Psoas muscle (tissue), 8 donors: ENCODE measurements at places on chromosomes 16 and 17. TPM values are rescaled to one million over a fixed set of nuclear protein-coding genes. Genes with fewer than 3 reads are reported as not detected.

DNA sequence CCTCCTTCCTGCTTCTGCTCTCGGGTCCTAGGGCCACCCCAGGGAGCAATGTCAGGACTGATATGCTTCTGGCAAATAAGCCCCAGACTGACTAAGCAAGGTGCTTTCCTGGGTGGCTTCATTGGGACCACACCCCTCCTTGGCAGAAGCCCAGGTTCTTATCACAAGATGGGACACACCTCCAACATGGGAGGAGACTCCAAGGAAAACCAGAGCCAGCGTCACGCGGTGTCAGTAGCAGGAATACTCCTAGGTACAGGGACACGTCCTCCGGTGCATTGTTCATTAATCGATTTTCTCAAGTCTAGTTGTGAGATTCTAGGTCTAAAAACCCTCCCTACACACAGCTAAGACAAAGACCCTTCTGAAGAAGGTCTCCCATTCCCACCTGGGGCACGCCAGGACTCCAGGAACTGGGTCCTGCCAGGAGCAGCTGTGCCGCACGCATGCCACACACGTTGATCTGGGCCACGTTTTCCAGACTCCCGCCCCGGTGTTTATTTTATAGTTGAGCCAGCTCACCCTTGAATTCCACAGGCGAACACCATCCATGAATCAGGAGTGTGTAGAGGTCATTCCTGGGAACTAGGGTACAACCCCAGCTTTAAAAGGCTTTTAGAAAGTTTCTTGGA, 30.8 kb downstream of the FA2H start:
- DNase-seq, result no peak

Gene CACNA1H
- polyA plus RNA-seq, result 2.0 TPM

GRCh38 chr17:12438212-12438611, 227.5 kb upstream of the MYOCD start:
- no peak for DNase-seq

GRCh38 chr17:69093279-69093789, 32.6 kb upstream of the ABCA9 start:
- DNase-seq, result no peak

DNA sequence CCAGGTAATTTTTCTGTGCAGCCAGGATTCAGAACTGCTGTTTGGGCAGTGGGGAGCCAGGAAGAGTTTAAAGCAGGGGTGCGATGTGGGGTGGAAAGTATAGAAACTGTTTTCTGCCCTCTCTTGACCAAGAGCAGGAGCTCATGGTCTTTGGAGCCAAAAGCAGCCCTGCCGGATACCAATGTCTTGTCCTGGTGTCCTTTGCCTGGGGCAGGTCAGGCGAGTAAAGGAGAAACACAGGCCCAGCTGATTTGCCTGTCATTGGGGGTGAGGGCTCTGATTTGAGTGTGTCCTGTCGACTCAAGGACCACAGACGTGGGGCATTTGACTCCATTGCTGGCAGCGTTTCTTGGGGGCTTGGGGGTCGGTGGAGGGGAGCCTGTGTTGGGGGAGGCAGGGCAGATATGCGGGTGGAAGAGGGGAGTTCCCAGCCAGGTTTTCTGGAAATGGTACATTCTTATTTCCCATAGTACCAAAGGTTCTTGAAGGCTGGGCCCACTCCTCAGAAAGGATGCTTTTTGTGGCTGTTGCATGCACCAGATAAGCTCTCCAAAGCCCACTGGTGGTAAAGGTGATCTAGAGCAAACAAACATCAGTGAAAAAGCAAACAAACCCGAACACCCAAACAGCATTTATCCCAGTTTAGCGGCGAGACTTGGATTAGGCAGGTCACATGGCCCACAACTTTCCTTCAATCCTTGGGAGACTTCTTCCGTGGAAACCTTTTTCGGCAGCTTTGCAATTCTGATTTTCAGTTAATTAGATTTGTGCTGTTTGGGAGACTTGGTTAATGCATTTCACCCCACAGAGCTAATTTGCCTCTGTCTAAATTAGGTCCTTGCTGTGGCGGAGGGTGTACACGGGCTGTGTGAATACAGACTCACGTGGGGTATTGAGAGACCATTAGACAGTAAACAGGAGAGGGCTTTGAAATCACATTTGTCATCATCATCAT, 59.0 kb downstream of the MSI2 start:
- no peak for DNase-seq

Gene USP43
- not detected for polyA plus RNA-seq

DNA sequence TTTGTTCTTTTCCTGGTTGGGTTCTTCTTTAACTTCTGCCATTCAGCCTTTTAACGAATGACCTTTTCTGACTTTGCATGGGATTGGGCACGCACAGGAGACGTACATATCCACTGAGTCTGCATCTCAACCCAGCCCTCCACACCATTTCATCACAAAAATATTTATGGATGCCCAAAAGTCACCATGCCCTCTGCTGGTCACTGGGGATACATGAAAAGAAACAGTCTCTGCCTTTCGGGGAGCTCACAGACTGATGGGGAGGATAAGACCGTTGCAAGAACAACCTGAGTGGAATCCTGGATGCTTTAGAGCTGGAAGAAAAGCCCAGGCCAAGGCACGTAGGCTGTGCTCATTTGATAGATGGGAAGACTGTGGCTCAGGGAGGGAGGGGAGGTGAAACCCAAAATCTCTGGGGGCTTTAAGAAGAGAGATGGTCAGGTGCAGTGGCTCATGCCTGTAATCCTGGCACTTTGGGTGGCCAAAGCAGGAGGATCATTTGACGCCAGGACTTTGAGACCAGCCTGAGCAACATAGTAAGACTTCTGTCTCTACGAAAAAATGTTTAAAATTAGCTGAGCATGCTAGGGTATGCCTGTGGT, 7.9 kb upstream of the MT2A start:
- DNase-seq, result peak; percentile 28

Gene KLHL36
- 11.2 TPM for polyA plus RNA-seq

DNA sequence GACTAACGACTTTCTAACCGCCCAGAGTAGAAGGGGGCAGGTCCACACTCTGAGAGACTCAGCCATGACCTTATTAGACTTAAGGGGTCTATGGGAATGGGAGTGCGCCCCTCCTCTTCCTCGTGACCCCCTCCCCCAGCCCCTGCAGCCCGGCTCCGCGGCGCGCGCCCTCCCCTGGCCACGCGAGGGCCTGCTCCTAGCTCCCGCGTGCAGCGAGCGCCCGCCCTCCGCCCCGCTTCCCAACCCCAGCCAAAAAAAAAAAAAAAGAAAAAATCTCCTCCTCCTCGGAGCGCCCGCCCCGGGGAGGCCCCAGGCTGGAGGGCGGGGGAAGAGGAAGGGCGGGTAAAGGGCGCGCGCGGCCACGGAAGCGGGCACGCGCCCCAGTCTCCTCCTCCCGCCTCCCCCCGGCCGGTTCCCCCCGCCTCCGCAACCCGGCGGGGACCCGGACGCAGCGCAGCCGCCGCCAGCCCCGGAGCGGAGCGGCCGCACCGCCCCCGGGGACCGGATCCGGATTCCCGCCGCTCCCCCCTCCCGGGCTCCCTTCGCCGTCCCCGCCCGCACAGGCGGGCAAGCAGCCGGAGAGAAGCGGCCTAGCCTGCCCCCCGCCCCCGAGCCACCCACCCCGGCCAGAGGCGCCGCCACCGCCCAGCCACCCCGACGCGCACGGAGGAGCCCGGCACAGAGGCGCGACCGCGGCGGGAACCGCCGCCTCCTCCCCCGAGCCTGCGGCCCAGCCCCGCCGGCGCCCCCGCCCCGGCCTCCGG, 949 bp downstream of the UBTF start:
- DNase-seq, result peak; percentile 90

- DNase-seq, result no peak
Observed at GRCh38 chr17:69761767-69762321, 313.2 kb upstream of the KCNJ16 start.

DNA sequence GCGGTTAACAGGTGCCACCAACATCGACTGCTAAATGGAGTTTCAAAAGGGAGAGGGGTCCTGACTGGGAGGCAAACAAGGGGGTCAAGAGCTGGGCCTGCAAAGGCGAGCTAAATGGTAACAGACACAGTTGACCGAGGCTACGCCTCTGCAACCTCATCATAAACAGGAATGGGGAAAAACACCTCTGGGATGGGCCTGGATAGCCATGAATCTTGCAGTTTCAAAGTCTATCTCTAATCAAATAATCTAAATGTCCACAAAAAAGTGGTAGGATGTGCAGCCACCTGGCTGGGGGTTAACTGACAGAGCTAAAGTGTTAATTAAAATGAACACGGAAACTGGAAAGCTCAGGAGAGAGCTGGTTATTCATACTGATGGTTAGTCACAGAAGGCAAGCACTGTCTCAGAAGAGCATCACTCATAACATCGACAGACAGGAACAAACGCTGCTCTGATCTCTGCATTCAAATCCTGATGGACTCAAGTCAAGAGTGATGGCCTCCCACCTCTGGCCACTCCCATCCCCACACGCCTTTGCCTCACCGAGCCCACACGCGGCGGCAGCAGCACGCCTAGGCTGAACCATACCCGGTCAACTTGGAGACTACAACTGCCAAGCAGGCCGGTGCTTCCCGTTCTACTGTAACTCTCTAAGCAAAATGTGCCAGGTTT, 56.3 kb downstream of the CREBBP start:
- DNase-seq, result no peak

Gene GAST
- polyA plus RNA-seq, result not detected

Gene IL17C
- polyA plus RNA-seq, result not detected

- DNase-seq, result no peak
Observed at GRCh38 chr16:65497571-65497970, 375.7 kb upstream of the CDH11 start.

- no peak for DNase-seq
Observed at GRCh38 chr16:67040906-67041305, 12.0 kb downstream of the CBFB start.

GRCh38 chr17:17849845-17850373, 13.1 kb upstream of the SREBF1 start:
- peak; percentile 73 for DNase-seq

DNA sequence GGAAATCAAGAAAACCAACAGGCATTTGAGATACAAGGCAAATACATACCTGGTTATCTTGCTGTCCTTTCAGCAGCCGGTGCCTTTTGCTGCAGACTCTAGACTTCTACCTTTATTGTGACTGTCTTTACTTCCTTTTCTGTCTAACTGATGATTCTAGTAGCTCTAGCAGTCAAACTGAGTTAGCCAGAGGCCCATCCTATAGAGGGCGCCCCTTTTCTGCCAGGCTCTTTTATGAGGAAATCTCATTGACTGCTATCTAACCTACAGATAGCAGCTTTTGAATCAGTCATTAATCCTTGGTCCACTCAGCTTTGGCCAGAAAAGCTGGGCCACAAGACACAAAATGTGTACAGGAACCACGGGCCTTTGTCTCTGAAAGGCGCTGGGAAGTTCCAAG, 87.5 kb upstream of the WSB1 start:
- DNase-seq, result no peak

DNA sequence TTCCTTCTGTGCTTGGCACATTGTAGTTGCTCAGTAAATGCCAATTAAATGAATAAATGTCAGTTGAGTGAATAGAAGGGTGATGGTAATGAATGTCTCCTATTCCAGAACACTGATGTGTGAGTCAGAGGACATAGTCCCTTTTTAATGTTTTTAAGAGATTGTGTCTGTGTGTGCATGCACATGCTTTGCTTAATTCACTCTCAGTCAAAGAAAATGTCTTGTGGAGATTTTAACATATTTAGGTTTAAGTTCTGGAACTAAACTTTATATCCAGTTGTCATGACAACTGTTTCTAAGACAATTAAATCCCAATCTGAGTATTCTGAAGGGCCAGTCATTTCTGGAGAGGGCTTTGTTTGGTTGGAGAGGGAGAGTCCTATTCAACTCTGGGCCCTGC, 255.3 kb upstream of the CDH11 start:
- DNase-seq, result no peak

- DNase-seq, result no peak
Observed at GRCh38 chr16:55411231-55411630, 67.8 kb upstream of the MMP2 start.

Gene RFWD3
- polyA plus RNA-seq, result 3.3 TPM

DNA sequence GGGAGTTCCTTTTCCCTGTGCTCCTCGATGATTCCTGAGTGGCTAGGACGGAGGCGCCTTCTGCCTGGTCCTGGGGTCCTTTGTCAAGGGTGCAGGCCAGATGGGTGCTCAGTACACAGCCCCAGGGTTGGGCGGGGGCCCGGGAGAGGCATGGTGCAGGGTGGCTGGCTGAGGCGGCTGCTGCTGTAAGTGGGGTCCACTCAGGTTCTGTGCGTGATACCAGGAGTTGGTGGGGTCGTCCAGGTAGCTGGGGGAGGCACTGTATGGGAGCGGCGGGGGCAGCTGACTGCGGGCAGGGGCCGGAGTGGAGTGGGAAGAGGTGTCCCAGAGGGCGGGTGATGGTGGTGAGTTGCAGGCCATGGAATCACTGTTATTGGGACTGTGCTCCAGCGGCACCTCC, 3.6 kb downstream of the DLX3 start:
- DNase-seq, result no peak

GRCh38 chr16:12300490-12300889, 324.0 kb downstream of the SNX29 start:
- no peak for DNase-seq

DNA sequence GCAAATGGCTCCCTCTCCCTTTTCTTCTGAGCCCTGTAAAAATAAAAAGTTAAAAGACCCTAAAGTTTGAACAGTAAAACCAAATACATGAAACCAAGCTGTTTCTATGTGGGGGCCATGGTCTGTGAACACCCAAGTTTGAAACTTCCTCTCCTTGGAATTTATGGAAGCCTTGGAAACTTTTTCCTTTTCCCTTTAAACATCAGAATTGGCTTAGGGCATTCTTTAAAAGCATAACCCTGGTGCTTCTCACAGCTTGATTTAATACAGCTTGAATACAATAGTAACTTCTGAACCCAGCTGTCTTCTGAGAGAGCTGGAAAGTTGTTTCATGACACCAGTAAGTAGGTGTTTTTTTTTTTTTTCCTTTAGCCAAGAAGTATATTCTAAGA, 26.5 kb downstream of the NKD1 start:
- no peak for DNase-seq

DNA sequence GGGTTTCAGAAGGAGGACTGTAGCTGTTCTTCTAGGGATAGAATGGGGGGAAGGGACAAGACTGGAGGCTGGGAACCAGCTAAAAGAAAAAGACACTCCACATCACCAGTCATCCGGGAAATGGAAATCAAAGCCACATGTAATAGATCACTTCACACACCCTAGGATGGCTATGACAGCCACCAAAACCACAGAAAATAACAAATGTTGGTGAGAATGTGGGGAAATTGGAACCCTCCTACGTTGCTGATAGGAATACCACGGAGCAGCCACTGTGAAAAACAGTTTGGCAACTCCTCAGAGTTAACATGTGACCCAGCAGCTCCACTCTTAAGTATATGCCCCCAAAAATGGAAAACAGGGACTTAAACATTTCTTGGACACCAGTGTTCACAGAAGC, 2.3 kb downstream of the TLE7 start:
- DNase-seq, result no peak

DNA sequence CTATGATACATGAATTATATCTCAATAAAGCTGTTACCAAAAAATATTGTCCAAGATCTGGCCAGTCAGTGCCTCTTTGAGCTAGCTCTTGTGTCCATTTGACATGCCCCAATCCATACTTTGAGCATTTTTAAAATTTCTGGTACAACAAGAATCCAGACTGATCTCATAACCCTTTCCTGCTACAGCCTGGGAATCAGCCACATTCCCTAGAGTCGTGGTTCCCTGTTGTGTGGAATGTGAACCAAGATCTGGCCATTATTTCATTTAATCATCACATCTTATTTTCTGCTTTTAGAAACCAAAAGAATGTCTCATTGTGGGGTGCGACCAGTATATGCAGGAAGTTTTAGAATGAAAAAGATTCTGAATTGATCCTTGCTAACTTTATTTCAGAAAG, 34.3 kb upstream of the RPRML start:
- DNase-seq, result no peak

- no peak for DNase-seq
Observed at GRCh38 chr16:67773099-67773498, 33.3 kb downstream of the RANBP10 start.

- DNase-seq, result no peak
Observed at GRCh38 chr16:6955303-6955702, 377.3 kb upstream of the RBFOX1 start.
